Heart right ventricle (tissue), 16 donors: ENCODE measurements at places on chromosomes 5 and 9. TPM values are rescaled to one million over a fixed set of nuclear protein-coding genes. Genes with fewer than 3 reads are reported as not detected.

Gene DOCK8
- 1.6 TPM for total RNA-seq

Gene NUDT2
- 24.8 TPM for total RNA-seq

Gene RNF180
- 14.5 TPM for total RNA-seq

Gene GALNT10
- total RNA-seq, result 9.8 TPM

Gene EDIL3
- 10.0 TPM for total RNA-seq

Gene DBH
- total RNA-seq, result not detected

Gene ANKRD31
- 0.05 TPM for total RNA-seq

Gene INSL4
- total RNA-seq, result not detected

Gene RNF20
- total RNA-seq, result 57.0 TPM

Gene FAM53C
- total RNA-seq, result 24.4 TPM

Gene BTNL9
- 28.0 TPM for total RNA-seq

Gene SPINK4
- not detected for total RNA-seq

Gene GPBP1
- 52.0 TPM for total RNA-seq

Gene SVEP1
- 16.4 TPM for total RNA-seq

Gene GBGT1
- 10.1 TPM for total RNA-seq

Gene FYB1
- 2.7 TPM for total RNA-seq

Gene WDR31
- total RNA-seq, result 15.3 TPM

Gene TXNDC8
- total RNA-seq, result not detected

Gene SRA1
- total RNA-seq, result 32.9 TPM
